ENCODE measurements at places on chromosomes 5 and 9. TPM values are rescaled to one million over a fixed set of nuclear protein-coding genes. Genes with fewer than 3 reads are reported as not detected.

Gene C1QTNF2
- total RNA-seq, result not detected

- DNase-seq, result no peak
Measured at GRCh38 chr5:80206282-80206681, 49.6 kb downstream of the SERINC5 start.

DNA sequence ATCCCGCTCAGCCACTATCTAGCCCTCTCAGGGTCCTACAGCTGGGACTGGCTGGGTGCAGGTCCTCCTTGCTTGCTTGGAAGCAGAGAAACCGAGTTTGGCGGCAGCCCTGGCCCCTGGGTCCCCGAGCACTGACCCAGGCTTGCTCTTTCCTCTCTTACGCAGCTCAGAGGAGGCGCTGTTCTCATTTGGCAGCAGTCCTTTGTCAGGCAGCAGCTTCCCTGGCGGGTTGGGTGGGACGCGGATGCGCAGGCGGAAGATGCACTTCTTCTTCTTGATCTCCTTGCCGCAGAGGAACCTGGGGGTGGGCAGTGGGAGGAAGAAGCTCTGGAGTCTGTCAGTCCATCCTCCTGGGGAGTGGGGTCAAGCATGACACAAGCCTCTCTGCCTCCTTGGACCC lies 14.5 kb downstream of the PHF19 start:
- no peak for DNase-seq

GRCh38 chr5:178112545-178112944 lies 787 bp upstream of the N4BP3 start:
- no peak for DNase-seq

- DNase-seq, result peak; percentile 27
Measured at GRCh38 chr9:1939926-1940368, 75.2 kb upstream of the SMARCA2 start.

GRCh38 chr9:126698251-126698650 lies 84.5 kb downstream of the LMX1B start:
- DNase-seq, result no peak

- DNase-seq, result no peak
Measured at GRCh38 chr5:1374679-1375055, 29.8 kb upstream of the CLPTM1L start.

Gene AIF1L
- 450 TPM for total RNA-seq

DNA sequence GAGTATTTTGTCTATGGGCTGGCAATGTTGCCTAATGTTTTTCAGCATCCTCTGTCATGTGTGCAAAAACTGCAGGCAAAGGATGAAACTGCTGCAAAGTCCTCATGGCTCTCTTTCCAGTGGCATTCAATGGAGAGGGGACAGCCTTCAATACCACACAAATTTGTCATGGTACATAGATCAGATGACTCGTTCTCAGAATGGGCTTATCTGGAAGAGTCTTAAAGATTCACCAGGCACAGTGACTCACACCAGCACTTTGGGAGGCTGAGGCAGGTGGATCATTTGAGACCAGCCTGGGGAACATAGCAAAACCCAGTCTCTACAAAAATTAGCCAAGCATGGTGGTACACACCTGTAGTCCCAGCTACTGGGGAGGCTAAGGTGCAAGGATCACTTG lies 5.3 kb downstream of the CDKN2AIPNL start:
- peak; percentile 31 for DNase-seq

Gene C5orf46
- total RNA-seq, result not detected

DNA sequence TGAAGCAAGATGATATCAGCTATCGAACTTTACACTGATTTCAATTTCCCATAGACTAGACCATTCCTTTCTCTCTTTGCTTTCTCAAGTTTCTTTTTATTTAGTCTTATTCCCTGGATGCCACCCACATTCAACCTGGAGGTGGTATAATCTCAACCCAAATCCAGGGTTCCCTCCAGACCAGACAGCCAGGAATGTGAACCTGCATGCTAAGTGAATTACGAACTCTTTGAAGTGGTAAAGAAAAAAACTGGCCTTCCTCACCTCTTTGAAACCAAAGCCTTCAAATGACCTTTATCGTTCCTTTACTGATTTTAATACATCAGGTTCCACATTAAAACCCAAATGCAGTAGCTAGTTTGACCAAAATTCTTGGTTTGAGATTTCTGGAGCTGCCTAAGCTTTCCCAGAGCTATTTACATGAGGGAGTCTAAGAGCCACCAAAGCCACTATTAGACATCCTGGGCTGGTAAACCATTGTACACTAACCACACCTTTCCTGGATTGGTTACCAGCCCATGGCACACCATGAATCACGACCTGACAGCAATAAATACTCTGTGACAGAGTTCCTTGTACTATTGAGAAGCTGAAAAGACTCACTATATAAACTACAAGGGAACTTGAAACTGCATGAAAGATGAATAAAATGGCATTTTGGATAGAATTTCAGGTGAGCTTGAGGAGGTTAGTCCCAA lies 323.7 kb downstream of the ADAMTS6 start:
- DNase-seq, result peak; percentile 82

GRCh38 chr5:90934091-90934719 lies 375.6 kb downstream of the ADGRV1 start:
- DNase-seq, result no peak

Gene FST
- 0.15 TPM for total RNA-seq

- DNase-seq, result peak; percentile 58
Measured at GRCh38 chr5:132526290-132526973, 16.9 kb downstream of the IL5 start.

DNA sequence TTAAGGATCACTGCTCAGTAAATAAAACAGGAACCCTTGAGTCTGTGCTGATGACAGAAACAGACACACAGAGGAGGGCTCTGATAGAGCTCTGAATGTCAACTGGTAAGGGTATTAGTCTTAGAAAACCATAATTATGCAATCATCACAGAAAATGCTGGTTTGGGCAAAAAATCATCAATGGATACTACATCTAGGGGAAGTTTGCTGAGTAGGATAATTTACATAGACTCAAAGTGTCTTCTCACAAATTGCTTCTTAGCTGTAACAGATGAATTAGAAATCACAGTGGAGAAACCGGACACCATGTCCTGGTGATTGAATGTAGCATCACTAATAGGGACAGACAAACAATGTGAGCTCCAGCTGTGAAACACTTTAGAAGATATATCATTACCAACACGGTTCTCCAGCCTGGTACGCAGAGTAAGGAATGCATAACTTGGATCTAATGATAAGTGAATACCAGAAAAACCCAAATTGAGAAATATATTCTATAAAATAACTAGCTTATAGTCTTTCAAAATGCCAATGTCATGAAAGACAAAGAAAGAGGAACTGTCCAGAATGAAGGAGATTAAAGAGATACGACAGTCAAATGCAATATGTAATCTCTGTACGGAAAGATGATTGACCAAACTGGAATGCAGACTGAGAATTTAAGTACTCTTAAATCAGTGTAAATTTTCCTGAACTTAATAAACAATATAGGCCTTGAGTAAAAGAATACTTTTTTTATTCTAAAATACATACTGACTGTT lies 17.3 kb downstream of the CHD1 start:
- DNase-seq, result no peak

Gene FAXDC2
- not detected for total RNA-seq

GRCh38 chr9:250039-250438 lies 35.4 kb downstream of the DOCK8 start:
- peak; percentile 72 for DNase-seq

Gene PKD2L2
- total RNA-seq, result not detected

- no peak for DNase-seq
Measured at GRCh38 chr5:142994218-142994617, 224.0 kb downstream of the ARHGAP26 start.

GRCh38 chr5:156340893-156341292 lies 13.9 kb downstream of the SGCD start:
- DNase-seq, result no peak

DNA sequence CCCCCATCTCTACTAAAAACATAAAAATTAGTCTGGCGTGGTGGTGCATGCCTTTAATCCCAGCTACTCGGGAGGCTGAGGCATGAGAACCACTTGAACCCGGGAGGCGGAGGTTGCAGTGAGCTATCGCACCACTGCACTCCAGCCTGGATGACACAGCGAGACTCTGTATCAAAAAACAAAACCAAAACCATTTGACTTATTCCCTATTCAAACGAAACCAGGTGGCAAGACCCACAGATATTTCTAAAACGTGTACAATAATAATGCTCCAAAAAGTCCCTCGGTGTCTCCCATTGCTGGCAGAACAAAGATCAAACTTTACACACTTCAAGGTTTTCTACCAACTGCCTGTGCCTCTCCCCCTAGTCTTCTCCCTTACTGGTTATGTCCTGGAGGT lies 29.8 kb downstream of the HMGCR start:
- DNase-seq, result no peak

- DNase-seq, result peak; percentile 22
Measured at GRCh38 chr5:115333164-115333563, 36.7 kb upstream of the CCDC112 start.

Gene PTGS1
- total RNA-seq, result 2.4 TPM

Gene MYORG
- 4.0 TPM for total RNA-seq

- DNase-seq, result no peak
Measured at GRCh38 chr5:118397236-118397635, 591.1 kb downstream of the DTWD2 start.

- no peak for DNase-seq
Measured at GRCh38 chr5:123182072-123182471, 93.0 kb downstream of the PRDM6 start.

DNA sequence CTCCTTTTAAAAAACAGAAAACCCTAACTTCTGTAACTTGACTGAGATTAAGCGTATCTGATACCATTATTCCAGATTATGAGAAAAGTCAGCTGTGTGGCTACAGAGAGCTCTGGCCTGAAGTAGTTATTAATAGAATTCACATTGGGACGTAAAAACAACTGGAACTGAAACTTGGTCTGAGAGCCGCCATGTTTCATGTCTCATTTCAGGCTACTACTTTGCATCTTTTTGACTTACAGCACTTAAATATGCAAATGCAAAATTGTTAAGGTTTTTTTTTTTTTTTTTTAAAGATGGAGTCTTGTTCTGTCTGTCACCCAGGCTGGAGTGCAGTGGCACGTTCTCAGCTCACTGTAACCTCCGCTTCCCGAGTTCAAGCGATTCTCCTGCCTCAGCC lies 25.2 kb downstream of the MAP3K1 start:
- no peak for DNase-seq

Gene HTR1A
- total RNA-seq, result 0.35 TPM

- DNase-seq, result no peak
Measured at GRCh38 chr5:113243349-113243664, 191.5 kb downstream of the TSSK1B start.

DNA sequence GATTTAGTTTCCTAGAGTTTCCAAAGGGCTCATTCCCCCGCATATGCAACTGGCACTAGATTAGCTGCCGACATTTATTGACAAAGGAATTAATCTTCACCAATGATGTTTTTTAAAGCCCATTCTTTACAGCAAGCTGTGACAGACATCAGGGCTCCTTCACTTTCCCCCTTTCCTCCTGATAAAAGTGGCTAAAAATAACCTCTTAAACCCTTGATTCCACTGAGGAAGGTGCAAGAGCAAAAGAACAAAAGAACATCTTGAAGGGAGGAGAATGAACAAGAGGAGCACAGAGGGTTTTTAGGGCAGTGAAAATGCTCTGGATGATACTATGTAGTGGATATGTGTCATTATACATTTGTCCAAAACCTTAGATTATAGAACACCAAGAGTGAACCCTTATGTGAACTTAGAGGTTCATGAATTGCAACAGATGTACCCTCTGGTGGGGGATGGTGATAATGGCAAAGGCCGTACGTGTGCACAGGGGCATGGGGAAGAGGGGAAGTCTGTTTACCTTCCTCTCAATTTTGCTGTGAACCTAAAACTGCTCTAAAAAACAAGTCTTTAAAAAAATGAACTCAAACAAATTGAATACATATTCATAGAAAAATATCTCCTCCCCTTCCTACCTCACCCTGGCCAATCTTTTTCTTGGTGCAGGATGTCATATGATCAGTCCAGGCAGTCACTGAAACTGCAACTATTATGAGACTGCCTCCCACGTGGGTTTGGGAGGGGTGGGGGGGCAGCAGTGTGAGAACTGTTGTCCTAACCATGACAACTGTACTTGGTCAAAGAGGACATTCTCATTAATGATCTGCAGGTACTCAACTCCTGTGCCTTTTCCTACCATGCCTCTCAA lies 83.0 kb downstream of the MARCHF3 start:
- no peak for DNase-seq

DNA sequence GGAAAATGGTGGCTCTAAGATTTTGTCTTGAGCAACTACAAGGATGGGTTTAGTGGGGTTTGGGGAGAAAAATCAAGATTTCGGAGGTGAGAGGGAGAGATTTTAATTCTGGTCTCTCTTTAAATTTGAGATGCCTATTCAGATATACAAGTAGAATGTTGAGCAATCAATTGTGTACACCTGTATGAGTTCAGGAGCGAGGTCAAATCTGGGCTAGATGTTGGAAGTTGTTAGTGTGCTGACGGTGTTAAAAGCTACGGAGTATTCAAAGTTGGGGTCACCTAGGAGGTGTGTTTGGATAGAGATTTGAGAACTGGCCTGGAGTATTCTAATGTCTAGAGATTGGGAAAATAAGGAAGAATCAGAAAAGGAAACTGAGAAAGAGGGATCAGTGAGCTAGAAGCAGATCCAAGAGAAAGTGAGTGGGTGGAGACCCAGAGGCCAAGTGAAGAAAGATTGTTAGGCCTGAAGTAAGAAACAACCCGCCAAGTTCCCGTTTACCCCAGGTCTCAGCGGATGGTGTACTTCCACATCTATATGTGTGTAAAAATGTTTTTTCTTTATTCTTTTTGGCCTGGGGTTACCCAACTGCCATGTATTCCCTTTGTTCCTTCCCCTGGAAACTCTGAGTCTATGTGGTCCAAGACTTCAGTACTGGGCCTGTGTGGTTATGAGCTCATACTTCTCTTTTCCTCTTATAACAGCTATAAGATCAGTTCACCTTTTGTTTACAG lies 11.9 kb upstream of the ARHGAP26 start:
- no peak for DNase-seq

Measured in renal cortical epithelial cell (primary cell).